CD4-positive, alpha-beta T cell treated with Interleukin-15 for 1 hour (primary cell): ENCODE measurements at places on chromosomes 4 and X.

DNA sequence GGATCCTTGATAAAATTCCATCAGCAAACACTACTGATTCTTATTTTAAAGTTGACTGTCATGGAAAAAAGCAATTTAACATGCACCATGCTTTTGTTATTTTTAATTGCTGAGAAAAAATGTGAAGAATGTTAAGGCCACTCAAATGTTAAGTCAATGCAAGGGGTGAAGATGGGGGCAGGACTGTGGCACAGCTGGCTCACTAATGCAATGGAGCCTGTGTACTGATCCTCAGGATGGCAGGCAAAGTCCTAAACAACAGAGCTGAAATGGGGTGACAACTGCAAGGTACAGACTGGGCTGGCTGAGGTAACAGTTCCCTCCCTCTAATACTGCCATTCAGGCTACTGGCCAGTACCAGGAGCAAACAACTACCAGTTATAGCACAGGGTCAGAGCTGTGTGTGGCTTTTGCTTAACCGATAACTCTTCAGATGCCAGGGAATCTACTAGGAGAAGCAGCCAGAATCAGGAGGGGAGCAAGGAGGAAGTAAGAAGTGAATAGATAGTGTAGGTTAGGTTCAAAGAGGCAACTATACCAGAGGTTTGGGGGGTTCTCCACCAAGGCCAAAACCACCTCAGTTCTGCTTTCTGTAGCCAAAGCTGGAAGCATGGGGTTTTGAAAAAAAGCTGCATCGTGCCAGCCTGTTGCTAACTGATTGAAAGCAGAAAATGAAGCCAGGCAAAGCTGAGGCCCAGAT, 372.6 kb downstream of the OPHN1 start:
- no peak for DNase-seq

GRCh38 chr4:6658597-6659075, 18.2 kb downstream of the MRFAP1 start:
- peak; percentile 48 for DNase-seq

DNA sequence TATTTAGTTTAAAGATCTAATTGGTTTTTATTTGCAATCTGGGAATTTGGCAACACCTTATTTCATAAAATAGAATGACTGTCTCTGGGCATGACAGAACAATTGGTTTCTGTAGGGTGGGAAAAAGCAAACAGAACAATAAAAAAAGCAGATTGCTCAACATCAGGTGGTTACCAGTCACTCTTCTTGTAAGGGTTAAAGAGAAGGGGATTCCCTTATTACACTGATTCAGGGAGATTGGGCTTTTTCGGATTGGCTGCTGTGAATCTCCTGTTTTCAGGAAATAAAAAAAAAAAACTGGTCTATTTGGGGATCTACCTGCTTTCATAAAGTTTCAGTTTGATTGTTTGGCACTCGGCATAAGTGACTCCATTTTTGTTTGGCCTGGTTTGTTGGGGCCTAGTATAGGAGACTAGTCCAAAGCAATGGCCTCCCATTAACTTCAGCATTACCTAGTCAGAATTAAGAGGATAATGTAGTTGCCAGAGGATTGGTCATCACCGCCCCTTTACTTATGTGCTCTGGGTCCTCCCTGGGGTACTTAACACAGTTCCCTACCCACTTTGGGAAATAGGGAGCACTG, 380.5 kb downstream of the IDS start:
- no peak for DNase-seq

GRCh38 chrX:46617906-46618305, 44.3 kb downstream of the CHST7 start:
- DNase-seq: no peak

DNA sequence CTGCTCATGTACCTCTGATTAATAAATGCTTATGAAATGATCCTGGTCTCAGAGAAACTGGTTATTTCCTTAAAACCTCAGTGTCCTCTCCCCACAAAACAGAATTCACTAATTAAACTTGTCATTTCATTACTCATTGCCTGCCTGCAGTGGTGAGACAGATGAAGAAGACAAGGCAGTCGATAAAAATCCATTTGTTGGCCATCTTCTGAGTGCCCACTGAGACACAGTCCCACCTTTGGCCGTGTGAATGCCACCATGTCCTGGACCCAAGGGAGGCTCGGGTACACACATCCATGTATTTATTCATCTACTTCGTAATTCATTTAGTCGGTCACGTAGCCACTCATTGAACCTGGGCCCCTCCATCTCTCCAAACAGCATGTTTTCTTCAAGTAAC, 3.5 kb downstream of the S100P start:
- no peak for DNase-seq

GRCh38 chrX:65999029-65999562, 40.8 kb downstream of the VSIG4 start:
- DNase-seq: no peak

DNA sequence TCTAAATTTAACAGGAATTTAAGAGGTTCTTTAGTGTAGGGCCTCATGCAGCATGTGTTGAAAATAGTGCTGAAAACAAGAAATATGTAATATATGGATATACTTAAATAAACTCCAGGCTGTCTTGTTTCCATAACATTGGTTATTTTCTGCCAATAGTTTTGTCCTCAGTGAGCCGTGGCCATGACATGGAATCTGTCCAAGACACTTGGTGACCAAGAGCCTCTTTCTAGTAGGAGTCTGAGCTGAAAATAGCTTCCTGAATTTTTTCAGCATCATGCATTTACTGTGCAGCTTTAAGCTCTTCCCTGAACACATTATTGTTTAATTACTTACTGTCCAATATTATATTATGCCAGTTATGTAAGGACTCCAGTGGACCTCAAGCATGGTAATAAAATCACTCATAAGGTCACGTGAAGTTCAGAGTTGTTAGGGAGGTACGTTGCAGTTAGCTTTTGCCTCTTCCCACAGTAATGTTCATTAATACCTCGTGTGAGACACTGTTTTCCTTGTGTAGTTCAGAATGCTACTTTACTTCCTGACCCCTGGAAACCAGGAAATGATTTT, 488.2 kb downstream of the GRID2 start:
- no peak for DNase-seq

- no peak for DNase-seq
Measured at GRCh38 chr4:123386609-123387008, 10.0 kb upstream of the SPRY1 start.

- DNase-seq: no peak
Measured at GRCh38 chr4:83364312-83364711, 29.7 kb upstream of the HPSE start.

- DNase-seq: no peak
Measured at GRCh38 chr4:64814616-64815015, 405.4 kb upstream of the TECRL start.
